Activated CD8-positive, alpha-beta memory T cell treated with anti-CD3 and anti-CD28 coated beads for 48 hours (primary cell): ENCODE measurements at places on chromosomes 11 and 22.

GRCh38 chr22:18021431-18021830 lies 2.9 kb downstream of the MICAL3 start:
- no peak for DNase-seq

- no peak for DNase-seq
These were observed 4.0 kb upstream of the SCUBE2 start for GRCh38 chr11:9095421-9095820.

DNA sequence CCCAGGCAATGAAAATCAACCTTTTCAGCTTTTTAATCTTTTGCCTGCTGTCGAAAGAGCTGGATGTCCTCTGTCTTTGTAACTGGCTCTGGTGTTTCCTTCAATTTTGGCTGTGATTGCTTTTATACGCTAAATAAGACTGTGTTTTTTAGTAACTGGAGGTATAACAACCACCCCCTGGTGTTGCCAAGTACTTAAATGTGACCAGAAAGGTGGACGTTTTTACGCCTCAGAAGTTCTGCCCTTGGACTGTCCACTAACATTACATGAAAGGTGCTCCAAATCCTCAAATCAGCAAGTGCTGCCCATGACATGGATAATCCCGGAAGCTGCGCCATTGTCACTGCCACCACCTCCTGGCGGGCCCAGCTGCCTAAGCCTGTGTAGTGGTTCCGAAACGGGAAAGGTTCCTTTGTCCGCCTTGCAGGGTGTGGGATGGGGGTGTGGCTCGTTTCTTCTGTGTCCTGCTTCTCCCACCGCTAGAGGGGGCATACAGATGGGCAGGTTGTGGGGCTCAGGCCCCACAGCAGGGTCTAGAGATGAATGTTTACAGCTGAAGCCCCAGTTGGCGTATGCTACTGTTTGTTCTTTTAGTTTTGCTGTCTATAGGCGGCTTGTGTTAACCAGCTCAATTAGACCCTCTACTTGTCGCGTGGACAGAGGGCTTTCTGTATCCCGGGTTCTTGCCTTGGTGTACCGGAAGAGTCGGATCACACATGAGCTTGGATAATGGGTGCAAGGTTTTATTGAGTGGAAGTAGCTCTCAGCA lies 82.2 kb upstream of the SEPTIN5 start:
- DNase-seq, result no peak

DNA sequence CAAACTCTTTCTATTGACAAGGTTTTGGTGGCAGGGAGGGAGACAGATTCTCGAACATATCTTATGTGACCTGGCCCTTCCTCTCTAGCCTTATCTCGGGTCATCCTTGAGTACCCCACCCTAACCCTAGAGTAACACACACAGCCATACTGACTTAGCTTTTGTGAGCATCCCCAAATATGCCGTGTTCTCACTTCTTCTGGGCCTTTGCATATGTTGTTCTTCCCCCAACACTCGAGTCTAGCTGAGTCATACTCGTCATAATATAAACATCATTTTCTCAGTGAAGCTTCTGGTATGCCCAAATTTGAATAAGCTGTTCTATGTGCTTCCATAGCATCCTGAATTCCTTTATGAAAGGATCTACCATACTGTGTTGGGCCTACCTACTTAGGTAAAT lies 8.0 kb downstream of the TTC17 start:
- DNase-seq, result no peak

GRCh38 chr22:29343313-29343805 lies 27.9 kb upstream of the RASL10A start:
- no peak for DNase-seq

DNA sequence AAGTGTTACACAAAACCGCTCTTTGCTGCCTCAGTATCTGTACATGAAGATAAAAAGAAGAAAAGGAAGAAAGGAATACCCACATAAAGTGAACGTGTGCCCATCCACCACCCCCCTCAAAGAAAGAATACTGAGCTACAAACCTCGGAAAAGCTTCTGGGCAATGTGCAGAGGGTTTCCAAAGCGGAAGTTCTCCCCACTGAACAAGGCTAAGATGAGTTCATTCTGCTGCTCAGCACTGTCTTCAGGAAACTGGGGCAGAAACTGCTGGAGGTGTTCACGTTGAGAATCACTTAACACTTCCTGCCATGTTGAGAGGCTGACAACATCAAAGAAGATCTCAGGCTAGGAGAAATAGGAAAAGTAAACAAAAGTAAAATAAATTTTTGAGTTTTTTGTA lies 6.9 kb downstream of the NFRKB start:
- no peak for DNase-seq

GRCh38 chr11:115132436-115133228 lies 371.6 kb downstream of the CADM1 start:
- no peak for DNase-seq
